ENCODE measurements at places on chromosomes 7 and 10.

GRCh38 chr10:102422545-102423129 is 2.0 kb downstream of the FBXL15 start:
- peak; percentile 77 for DNase-seq

DNA sequence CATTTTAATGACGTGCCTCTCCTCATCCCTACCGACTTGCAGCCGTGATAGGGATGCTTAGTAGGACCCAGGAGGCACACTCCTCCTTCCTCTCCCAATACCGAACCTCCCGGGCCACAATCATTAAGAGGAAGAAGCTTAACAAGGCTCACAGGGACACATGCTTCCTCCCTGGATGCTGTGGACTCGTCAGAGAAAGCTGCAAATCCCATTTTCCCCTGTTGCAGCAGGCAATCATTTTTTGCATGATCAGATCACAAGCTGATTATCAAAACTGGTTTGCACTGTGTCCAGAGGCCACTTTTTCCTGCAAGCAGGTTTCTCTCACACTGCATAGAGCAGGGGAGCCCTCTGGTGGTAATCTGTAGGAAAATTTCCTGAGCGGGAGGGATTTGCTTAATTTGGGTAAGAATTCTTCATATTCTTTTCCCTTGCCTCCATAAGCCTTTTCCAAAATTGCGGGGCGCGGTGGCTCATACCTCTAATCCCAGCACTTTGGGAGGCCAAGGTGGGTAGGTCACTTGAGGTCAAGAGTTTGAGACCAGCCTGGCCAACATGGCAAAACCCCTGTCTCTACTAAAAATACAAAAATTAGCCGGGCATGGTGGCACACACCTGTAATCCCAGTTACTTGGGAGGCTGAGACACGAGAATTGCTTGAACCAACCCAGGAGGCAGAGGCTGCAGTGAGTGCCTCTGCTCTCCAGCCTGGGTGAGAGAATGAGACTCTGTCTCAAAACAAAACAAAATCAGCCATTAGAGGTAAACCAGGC is 16.1 kb upstream of the LAMB4 start:
- DNase-seq: peak; percentile 4

GRCh38 chr10:97640868-97641811 is 669 bp downstream of the PI4K2A start:
- peak; percentile 42 for DNase-seq

GRCh38 chr7:93165447-93165846 is 17.3 kb upstream of the SAMD9L start:
- no peak for DNase-seq

DNA sequence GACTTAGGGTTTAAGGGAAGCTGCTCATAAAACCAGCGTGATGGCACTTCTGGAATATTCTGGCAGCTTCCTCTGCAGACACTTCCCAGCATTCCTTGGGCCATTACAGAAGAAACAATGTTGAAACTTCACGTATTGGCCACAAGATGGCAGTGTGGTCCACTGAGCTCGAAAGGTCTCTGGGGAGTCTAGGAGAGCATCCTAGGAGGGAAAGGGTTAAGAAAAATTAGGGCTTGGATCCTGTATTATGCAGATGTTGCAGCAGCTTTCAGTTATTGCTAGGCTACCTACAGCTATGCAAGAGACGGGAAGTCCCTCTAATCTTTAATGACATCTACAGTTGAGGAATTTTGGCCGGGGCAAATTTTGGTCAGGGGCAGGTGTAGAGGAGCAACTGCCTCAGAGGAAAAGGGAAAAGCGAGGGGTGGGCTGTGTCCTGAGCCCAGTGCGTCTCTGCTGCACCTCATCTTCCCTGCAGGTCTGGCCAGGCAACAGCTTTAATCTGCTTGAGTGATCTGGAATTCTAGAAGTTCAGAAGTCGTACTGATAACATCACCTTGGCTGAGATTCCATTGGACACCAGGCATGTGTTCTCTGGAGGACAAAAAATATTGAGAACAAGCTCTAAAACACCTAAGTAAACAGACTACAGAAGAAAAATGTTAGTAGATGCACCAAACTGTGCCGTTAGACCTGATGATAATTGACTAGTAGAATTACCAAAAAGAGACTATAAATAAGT is 220.8 kb upstream of the PRSS58 start:
- no peak for DNase-seq

DNA sequence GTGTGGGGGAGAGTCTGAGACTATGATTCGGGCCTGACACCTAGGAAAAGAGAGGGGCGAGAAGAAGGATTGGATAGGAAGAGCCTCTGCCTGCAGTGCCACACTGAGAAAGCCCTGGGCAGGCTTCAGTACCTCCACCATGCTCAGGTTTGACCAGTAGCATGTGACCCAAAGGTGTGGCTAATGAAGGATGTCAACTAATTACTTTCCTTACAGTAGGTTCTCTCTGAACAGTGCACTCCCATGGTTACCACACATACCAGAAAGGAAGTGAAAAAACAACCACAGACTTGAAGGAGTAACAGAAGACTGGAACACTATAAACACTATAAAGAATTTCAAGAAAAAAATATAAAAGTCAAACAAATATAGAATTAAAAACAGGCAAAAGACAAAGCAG is 46.2 kb downstream of the SEM1 start:
- DNase-seq: no peak

DNA sequence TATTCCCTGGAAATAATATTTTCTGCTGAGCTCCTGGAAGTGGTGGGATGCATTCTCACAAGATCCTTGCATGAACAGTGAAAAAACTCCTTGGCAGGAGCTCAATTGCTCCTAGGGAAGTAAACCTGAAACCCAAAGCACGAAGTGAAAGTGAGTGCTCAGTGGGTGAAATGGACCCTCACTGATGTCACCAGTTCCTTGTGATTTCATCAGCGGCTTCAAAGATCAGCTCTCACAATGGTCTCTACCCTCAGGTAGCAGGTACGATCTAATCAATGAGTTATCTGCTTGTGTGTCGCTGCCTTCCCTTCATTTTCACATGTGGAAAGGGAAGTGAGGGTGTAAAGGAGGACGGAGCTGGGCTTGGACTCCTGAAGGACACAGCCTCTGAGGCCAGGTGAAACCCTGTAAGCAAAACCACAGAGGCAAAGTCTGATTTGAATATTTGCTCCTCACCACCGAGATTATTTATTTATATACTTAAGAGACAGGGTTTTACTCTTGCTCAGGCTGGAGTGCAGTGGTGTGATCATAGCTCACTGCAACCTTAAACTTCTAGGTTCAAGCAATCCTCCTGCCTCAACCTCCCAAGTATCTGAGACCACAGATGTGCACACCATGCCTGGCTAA is 255.4 kb upstream of the LYZL1 start:
- no peak for DNase-seq

DNA sequence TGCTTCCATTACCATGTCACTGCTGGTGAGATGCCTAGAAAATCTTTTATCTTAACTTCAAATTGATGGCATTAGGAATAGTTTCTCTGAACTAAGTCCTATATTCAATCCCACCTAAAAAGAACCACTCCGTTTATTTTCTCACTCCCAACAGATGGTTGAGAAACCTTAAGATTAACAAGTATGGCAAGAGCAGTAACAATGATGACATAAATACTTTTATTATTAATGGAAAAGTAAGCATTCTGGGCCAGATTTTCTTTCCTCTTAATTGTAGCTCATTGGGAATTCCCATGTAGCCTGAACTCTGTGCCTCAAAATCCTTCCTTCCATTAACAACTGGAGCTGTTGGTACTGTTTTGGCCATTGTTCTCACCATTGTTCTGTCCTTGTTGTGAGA is 21.1 kb upstream of the FAM13C start:
- DNase-seq: no peak

- DNase-seq: no peak
Measured at GRCh38 chr10:103227416-103227815, 18.3 kb upstream of the RPEL1 start.
